ENCODE measurements at places on chromosomes 5 and 9.

GRCh38 chr9:71587576-71588362 is 180.5 kb downstream of the CEMIP2 start:
- no peak for DNase-seq

DNA sequence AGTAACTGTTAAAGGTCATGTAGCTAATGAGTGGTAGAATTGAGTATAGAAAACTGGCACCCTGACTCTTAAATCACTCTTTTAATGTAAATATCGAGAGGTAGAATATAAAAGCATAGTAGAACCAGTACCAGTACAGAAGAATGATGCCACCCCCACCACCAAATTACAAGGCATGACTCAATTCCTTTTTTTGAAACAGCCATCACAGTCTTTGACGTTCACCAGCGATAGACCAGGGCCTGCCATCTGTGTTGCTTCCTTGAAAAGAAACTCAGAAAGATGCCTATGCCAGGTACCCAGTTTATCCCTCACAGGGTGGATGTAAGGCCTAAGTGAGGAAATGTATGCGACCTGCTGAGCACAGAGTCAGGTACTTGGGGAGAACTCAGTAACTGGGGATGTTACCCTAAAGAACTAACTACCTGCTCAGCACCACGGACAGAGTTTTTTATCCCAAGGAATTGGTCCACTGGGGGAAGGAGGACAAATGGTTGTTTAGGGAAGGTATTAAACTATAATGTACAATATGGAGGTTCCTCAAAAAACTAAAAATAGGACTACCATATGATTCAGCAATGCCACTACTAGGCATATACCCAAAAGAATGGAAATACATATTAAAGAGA is 116.5 kb downstream of the BRINP1 start:
- DNase-seq: no peak

DNA sequence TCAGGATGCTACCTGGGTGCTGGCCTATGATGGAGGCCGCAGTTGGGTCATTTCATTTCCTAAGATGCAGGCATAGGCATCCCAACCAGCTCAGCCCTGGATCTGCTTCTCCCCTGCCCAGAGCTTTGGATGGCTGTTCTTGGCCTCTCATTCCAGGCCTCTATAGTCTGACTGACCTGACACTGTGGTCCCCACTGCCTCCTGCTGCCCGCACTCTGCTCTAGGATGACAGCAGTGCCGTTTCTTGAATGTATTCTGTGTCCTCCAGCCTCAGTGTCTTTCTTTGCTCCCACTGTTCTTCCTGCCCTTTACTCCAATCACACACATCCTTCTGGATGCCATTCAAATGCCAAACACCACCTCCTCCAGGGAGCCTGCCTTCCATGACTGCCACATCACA is 235.7 kb downstream of the HSPA4 start:
- DNase-seq: peak; percentile 30

DNA sequence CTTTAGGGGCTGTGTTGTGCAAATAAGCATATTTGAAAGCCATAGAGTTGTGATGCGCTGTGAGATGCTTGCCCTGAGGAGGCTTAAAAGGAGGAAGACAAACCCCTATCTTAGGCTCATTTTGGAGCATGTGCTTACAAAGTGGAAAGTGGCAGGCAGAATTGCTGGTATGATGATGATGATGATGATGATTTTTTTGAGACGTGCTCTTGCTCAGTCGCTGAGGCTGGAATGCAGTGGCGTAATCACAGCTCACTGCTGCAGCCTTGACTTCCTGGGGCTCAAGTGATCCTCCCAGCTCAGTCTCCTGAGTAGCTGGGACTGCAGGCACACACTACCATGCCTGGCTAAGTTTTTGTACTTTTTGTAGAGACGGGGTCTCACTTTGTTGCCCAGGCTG is 1.7 kb downstream of the CNOT8 start:
- no peak for DNase-seq

GRCh38 chr9:93593144-93593658 is 16.8 kb downstream of the PHF2 start:
- DNase-seq: no peak

GRCh38 chr9:14453286-14453685 is 139.3 kb upstream of the NFIB start:
- peak; percentile 100 for DNase-seq

DNA sequence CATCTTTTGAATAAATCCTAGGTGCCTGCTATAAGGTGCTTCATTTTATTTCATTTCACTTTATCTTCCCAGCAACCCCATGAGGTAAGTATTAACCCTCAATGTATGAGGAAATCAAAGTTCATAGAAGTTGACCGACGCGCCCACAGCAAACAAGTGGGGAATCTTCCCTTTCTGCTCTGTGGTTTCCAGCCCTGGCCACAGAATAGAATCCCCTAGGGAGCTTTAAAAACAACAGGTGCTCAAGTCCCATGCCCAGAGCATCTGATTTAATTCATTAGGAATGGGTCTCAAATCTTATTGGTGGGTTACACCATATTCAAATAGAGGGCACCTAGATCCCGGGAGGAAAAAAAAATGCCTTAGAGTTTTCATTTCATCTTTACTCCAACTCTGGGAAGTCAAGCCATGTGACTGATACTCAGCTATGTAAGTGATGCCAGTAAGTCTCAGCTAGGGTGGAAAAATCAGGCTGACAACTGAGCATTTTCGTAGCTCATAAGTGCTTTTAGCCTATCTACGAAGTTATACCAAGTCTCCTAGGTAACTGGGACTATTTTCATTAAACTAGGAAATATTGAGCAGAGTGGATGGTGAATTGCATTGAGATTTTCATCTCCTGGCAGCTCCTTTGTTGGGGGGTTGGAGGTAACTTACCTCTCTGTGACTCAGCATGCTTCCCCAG is 353.4 kb upstream of the SLC30A5 start:
- DNase-seq: no peak

- no peak for DNase-seq
These were observed 131.6 kb upstream of the RASA1 start for GRCh38 chr5:87136096-87136495.

DNA sequence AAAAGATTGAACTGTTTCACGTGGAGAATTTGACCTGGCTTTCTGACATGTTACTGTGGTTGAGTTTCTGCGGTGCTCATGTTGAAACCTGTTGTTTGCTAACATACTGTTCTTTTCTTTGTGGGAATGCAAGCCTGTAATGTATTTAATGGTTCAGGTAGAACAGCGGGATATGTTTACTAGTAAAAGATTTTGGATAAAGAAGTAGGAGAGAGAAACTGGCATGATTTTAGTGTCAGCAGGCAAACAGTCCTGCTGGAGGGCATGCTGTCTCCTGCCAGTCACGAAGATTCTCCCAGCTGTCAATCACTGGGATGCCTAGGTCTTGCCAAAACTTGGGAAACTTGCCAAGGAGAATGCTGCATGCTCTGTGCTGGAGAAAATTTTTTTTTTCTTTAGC is 263.5 kb downstream of the TAF11L14 start:
- DNase-seq: peak; percentile 76

GRCh38 chr9:113990975-113991471 is 87.1 kb downstream of the AMBP start:
- DNase-seq: no peak

DNA sequence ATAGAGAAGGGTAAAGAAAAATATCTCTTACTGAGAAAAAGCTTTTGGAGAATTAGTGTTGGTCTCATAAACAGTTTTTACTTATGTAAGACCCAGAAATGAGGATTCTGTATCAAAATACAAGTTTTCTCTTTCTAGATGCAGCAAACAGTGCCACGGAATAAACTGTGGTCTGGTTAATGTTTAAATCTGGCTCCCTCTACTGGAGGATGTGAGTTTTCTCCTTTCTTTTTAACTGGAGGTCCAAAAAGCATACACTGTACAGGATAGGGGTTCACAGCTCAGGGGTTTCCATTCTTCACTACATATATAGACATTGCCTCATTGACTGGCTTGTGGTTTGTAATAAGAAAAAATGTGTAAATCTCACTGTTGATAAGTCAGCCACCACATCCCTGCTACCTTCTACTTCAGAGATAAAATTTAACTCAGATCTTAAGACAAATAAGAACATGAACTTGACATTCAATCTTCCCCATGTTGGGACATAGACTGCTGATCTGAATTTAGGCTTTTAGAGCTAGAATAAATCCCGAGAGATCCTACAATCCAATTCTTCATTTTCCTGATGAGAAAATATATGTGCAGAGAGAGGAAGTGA is 98.9 kb downstream of the CFAP95 start:
- peak; percentile 75 for DNase-seq

- DNase-seq: no peak
These were observed 69.0 kb upstream of the CPLX2 start for GRCh38 chr5:175802361-175802760.

DNA sequence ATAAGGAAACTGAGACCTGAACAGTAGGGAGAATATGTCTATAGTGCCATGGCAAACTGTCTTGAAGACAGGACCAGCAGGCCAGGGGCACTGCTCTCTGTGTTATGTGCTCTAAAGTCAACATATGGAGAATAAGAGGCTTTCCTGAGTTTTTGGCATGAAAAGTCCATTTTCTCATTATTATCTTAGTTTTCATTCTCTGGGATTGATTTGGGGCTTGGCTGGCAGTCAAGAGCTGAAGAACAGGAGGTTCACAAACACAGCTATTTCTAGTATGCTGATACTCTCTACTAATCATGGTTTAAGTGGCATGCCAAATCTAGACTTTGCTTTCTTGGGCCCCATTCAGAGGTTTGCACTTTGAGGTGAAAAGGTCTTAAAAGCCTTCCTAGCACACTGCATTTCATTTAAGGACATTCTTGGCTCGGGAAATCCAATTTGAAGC is 404.4 kb downstream of the ZNF608 start:
- peak; percentile 81 for DNase-seq

- no peak for DNase-seq
These were observed 50.9 kb downstream of the ACTBL2 start for GRCh38 chr5:57431759-57432158.

- no peak for DNase-seq
These were observed 1.6 kb upstream of the SMIM32 start for GRCh38 chr5:136194576-136194975.

GRCh38 chr9:91210318-91210717 is 151.4 kb downstream of the AUH start:
- no peak for DNase-seq

Measured in NCI-H446 (cell line).